ENCODE measurements at places on chromosomes 2 and 18. TPM values are rescaled to one million over a fixed set of nuclear protein-coding genes. Genes with fewer than 3 reads are reported as not detected.

The ITPRIPL1 gene
- not detected for total RNA-seq

The CPO gene
- not detected for total RNA-seq

The RAPGEF4 gene
- total RNA-seq: not detected

The LHCGR gene
- not detected for total RNA-seq

The CDH2 gene
- 14.6 TPM for total RNA-seq

The RAB6C gene
- total RNA-seq: not detected

The RGPD4 gene
- total RNA-seq: 0.14 TPM

The ABCB11 gene
- total RNA-seq: not detected

The AKAIN1 gene
- total RNA-seq: not detected

The HRH4 gene
- 0.10 TPM for total RNA-seq

DNA sequence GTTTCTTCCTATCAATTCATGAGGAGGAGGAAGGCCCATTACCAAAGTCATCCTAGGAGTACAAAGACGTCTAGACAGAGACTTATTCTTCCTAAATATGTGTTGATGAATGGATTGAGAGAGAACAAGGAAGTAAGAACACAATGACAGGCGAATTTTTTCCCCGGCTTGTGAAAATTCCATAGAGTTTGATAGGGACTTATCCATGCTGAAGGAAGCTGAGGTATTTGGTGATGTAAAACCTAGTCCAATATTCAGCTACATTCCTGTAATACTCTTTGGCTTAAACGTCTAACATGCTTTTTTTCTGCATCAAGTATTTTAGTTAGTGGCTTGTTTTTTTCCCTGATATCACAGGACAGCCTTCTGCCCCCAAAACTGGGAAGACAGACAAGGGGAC lies 121.9 kb upstream of the MYT1L start:
- DNase-seq: no peak

DNA sequence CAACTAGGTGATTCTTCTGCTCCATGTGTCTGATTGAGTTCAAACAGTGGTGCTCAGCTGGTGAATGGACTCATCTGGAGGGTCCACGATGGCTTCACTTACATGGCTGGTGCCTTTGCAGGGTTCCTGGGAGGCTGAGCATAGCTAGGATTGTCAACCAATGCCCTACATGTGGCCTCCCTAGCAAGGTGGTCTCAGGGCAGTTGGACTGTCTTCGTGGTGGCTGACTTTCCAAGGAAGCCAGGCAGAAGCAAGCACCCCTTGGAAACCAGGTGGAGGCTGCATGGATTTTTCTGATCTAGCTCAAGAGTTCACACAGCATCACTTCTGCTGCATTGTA lies 6.8 kb downstream of the IL1R2 start:
- DNase-seq: no peak

GRCh38 chr2:216984937-216985336 lies 125.1 kb upstream of the TNP1 start:
- no peak for DNase-seq

DNA sequence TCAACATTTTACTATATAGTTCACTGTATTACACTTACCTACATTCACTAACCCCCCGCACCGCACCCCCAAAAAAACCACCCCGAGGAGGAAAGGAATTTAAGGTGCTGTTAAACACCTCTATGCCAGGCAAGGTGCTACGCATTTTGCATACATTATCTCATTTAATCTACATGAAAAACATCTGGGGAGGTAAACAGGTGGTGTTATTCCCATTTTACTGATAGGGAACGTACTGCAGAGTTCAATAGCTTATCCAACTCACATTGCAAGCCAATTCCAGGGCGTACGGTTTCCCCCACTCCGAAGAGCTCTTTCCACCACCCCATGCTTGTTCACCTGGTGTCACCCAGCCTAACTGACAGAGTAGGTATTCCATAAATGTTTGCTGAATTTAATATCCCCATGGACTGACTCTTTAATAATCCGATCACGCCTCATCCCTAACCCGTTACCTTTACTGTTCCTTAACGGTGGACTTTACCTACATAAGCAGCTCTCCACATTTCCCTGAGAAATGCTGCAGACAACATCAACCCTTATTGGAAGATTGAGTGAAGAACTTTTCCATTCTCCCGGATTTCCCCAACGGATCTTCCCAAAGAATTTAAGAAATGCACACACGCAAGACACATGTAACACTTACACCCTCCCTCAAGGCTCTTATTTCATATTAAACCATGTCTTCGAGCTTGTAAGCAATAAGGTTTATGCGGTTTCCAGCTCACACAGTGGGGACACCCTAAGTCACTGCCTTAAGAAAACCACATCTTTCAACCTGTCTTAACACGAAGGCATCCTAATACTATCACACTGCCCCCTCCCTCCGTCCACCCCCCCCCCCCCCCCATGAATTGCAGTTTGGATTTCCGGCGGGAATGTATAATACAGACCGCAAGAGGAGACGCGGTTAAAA lies 1.2 kb downstream of the RAPH1 start:
- DNase-seq: peak; percentile 58

- DNase-seq: no peak
These were observed 87.3 kb upstream of the LCLAT1 start for GRCh38 chr2:30359644-30360167.

DNA sequence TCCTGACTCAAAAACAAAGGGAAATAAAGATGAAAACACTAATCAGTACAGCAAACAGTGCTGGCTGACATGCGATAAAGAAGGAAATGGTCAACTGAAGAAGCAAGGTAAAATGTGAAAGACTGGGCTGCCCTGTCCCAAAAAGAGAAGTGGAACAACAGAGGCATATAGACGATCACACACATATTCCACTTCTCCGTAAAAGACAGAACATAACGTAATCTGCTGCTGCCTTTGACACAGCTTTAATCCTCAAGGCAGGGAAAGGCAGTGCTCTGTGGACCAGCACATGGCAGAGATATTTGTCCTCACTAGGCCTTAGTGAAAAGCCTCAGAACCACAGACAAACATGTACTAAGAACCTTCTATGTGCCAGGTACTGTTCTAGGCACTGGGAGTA lies 24.3 kb upstream of the REL start:
- DNase-seq: no peak

DNA sequence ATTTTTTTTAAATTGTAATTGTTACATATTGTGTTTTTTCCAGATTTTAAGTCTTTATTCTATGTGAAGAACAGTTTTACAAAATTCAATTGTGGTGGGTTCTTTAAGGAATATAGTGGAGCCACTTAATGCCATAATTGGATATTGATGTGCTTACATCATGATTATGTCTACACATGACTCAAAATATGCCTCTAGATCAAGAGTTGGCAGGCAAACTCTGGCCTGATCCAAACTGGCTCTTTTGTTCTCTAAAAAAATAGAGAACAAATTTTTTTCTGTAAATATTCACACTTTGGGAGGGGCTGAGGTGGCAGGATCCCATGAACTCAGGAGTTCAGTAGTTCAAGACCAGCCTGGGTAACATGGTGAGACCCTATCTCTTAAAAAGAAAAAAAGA lies 8.3 kb downstream of the EHBP1 start:
- peak; percentile 3 for DNase-seq

DNA sequence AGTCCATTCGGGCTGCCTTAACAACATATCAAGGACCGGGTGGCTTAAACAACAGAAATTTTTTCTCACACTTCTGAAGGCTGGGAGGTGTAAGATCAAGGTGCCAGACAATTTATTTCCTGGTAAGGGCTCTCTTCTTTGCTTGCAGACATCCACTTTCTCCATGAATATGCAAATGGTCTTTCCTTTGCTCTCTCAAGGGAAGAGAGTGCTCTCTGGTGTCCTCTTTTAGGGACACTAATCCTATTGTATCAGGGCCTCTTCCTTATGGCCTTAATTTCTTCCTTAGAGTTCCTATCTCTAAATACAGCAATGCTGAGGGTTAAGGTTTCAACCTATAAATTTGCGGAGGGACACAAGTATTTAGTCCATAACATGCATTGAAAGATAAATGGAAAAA lies 770.8 kb downstream of the DSC3 start:
- peak; percentile 21 for DNase-seq

GRCh38 chr2:14756122-14756541 lies 123.6 kb downstream of the LRATD1 start:
- peak; percentile 27 for DNase-seq

DNA sequence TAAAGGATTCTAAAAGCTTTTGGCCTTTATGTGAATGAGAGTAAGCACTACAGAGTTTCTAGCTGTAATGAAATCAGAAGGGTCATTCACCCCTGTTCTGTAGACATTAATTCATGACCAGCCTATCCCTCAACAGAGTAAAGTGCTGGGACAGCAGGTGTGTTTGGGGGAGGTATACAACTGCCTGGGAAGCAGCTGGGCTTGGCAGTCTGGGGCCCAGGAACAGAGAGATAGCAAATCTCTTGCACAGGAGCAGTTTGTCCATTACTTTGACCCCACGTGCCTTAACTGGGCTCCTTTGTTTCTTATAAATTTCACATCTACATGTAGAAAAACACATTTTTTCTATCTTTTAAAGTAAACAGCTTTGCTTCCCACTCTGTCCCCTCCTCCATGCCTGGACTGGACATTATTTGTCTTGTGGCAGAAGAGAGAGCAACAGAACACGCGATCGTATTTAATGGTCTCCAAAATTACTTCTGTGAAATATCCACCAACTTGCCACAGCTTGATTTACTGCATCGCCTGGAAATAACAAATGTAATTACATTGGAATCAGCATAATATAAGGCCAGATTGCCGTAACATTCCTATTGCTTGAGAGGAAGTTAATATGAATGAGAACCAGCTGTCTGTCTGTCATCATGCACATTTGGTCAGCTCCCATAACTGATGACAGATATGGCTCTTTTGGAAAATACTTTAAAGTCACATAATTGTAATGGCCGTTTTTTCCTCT lies 263.8 kb downstream of the RBM43 start:
- no peak for DNase-seq

GRCh38 chr2:85414761-85415553 lies 3.6 kb upstream of the SH2D6 start:
- no peak for DNase-seq

- no peak for DNase-seq
These were observed 68.0 kb upstream of the NETO1 start for GRCh38 chr18:72935744-72936143.

- no peak for DNase-seq
These were observed 321.2 kb upstream of the CXCR4 start for GRCh38 chr2:136439064-136439676.

GRCh38 chr2:40758401-40759155 lies 306.7 kb upstream of the SLC8A1 start:
- DNase-seq: no peak

- no peak for DNase-seq
These were observed 243.6 kb upstream of the MEIS1 start for GRCh38 chr2:66191311-66191710.

- no peak for DNase-seq
These were observed 98.5 kb upstream of the ZSWIM2 start for GRCh38 chr2:186947516-186947915.

DNA sequence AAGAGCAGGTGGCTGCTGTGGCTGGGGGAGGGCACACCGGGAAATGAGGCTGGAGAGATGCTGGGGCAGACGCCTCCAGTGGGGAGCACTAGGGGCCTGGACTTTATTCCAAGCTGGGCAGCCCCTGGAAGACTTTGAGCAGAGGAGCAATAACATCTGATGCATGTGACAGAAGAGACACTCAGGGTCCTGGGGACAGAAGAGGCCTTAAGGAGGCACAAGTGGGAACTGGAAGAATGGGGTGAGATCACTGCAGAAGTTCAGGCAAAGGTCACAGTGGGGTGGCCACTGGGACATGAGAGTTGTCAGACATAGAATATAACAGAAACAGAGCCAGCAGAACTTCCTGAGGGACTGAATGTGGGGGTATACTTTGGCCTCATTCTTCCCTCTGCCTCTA lies 24.0 kb downstream of the TGFA start:
- no peak for DNase-seq

DNA sequence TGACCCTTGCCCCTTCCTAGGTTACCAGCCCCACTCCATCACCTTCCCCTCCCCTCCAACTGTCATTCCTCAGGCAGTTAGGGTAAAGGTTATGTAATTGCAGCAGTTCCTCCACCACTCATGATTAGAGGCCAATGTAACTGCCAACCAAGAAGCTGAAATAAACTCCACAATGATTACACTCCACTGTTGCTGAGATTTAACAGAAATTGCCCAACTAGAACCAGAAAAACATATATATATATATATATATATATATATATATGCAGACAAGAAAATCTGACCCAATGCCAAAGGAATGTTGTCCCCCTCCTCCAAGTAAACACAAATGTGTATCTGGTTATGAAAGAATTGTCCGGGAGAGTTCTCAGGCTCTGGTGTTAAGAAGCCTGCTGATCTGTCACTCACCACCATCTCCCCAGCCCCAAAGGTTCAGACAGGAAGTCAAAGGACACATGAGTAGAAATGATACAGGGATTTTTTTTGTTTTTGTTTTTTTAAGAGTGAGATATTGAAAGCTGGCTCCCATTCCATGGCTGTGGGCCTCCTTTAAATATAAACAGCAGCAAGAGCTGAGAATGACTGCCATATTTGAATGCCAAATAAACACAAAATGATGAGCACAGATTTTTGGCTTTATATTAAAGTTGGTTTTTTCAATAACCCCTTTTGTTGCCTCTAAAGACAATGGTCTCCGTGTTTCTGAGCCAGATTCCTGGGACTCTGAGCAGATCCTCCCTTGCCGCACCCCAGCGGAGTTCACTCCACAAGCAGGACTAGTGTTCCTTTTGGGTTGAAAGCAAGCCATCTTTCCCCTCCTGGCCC lies 127.2 kb upstream of the MAPRE2 start:
- peak; percentile 13 for DNase-seq

GRCh38 chr18:58105206-58105887 lies 61.3 kb downstream of the NEDD4L start:
- DNase-seq: no peak

DNA sequence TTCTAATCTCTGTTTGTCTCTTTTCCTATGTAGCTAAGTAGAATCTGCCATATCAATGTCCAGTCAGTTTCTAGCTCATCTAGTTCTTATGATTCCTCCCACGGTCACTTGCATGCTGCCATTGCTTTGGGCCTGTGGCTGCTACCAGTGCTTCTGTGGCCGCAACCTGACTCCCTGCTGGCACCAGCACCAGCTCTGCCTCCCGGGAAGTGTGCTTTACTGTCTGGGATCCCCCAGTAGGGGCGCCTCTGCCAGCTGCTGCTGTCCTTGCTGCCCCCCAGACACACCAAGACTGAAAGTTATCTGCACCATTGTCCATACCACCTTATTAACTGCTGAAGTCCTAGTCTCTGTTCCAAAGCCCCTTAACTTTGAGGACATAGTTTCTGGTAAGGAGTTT lies 56.3 kb downstream of the RAPGEF4 start:
- DNase-seq: no peak

DNA sequence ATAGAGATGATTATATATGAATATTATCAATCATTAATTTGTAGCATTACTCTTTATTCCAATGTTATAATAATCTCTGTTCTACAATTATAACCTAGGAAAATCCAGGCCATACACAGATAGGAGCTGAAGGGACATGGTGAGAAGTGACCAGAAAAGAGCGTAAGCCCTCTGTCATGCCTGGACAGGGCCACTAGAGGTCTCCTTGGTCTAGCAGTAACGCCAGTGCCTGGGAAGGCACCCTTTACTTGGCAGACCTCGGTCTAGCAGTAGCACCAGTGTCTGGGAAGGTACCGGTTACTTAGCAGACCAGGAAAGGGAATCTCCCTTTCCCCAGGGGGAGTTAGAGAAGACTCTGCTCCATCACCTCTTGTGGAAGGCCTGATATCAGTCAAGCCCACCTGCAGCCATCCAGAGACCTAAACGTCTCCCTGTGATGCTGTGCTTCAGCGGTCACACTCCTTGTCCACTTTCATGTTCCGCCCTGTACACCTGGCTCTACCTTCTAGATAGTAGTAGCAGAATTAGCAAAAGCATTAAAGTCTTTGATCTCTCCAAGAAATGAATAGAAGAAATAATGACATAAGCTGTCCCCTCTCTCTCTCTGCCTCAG lies 447.5 kb upstream of the FSIP2 start:
- DNase-seq: peak; percentile 71
